ENCODE measurements at places on chromosomes 2 and 18.

DNA sequence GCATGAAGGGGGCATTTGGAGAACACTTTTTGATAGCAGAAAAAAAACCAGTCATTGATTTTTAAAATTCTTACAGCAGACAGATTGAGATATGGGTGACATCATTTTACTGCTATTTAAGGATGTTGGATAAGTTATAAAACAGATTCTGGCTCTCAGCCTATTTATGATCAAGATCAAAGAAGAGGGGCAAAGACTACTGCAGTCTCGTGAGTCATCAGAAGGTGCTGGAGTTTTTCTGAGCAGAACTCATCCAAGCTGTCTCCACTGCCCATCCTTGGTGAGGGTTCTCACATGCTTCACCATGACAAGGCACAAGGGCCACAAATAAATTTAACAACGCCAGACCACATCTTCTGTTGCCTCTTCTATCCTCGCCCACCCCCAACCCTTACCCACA is 58.8 kb downstream of the ST6GAL2 start:
- DNase-seq: no peak

DNA sequence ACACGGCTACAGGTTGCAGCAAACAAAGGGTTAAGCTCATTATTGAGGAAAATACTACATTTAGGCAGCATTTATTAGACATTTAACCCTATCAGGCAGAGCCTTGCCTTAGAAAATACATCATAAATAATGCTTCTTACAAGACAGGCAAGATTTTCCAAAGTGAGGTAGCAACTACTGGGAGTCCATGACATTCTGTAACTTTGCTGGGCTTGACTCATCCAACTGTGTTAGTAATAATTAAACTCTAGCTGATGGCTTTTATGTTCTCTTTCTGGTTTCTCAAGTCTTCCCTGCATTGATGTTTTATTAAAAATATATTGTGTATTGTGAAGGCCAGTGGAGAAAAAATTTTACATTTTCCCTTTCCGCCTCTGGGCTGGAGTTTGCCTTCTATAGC is 291.3 kb downstream of the AFF3 start:
- DNase-seq: no peak

- DNase-seq: no peak
Observed at GRCh38 chr18:80231616-80232015, 15.7 kb downstream of the PARD6G start.

- DNase-seq: no peak
Observed at GRCh38 chr18:34999756-35000289, 41.4 kb upstream of the MAPRE2 start.

DNA sequence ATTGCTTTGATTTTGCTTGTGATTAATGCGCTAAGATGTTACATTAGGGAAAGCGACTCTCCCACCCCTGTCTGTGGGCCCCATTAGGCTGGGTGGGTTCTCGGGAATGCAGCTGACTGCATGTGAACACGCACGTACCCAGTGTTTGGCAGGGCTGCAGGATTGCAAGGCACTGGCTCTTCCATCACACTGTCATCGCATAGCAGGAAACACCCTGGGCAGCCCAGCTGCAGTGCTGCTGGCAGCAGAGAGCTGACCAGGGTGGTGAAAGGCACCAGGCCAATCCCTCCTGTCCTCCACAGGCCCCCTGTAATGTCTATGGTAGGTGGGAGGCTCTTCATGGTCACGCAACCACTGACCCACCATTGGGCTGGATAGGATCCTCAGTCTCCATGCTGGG is 34.4 kb upstream of the FZD7 start:
- DNase-seq: no peak

DNA sequence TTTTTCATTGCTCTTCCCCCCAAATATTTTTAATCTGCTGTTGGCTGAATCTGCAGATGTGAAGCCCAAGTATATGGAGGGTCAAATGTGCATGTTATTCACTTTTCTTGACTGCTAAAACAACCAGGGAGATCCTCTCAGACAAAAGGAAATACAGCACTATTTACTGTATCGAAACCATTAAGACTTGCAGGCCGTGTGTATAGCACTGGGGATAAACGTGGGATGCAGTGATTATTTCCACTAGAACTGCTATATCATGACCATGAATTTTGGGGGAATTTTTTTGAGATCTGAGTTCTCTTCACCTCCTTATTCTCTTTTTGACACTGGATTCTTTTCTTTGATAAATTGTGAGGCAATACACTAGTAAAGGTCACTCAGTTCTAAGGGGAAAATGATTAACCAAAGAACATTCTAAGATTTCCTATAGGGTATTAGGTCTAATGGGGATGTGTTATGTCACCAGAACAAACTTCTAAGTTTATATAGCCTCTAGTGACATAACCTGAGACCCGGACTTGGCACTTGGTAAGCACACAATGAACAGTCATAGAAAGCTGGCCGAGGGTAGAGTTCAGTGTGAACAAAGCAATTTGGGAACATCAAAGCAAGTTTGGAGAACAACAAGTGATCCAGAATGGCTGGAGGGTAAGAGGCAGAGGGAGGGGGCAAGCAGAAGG is 14.9 kb upstream of the UGT1A1 start:
- no peak for DNase-seq

GRCh38 chr18:9612215-9612830 is 2.0 kb downstream of the PPP4R1 start:
- peak; percentile 23 for DNase-seq

- peak; percentile 82 for DNase-seq
Observed at GRCh38 chr2:74421221-74421870, at the start of the genes C2orf81 and WDR54. TSS of gene C2orf81 (minus strand) at chr2:74421619. CDS start at chr2:74421560, 59 bp downstream. TSS of gene WDR54 (plus strand) at chr2:74421730. CDS start at chr2:74422154, 424 bp downstream.

DNA sequence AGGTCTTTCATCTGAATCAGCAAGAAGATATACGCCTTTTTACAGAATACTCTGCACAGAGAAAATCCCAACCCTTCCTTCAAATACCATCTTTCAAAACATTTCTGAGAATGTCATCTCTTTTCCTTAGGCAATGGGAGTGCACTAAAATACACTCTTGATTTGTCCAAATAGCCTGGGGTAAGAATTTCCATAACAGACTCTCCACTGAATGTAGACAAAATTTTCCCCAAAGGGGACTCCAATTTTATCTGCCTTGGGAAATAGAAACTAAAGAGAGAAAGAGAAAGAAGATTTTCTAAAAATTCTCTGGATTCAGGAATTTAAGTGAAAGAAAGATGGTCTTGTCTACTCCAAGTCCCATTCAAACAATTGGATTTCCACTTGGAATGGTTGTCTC is 394.5 kb upstream of the CHAC2 start:
- DNase-seq: no peak

GRCh38 chr2:236370847-236371409 is 106.7 kb upstream of the ASB18 start:
- no peak for DNase-seq

GRCh38 chr18:45046228-45046627 is 365.5 kb downstream of the SETBP1 start:
- no peak for DNase-seq

Measured in frontal cortex (tissue), 4 donors.